Activated CD8-positive, alpha-beta memory T cell treated with anti-CD3 and anti-CD28 coated beads, Interleukin-2, amount 50 U/mL, for 4 hours (primary cell): ENCODE measurements at places on chromosomes 5 and 9.

DNA sequence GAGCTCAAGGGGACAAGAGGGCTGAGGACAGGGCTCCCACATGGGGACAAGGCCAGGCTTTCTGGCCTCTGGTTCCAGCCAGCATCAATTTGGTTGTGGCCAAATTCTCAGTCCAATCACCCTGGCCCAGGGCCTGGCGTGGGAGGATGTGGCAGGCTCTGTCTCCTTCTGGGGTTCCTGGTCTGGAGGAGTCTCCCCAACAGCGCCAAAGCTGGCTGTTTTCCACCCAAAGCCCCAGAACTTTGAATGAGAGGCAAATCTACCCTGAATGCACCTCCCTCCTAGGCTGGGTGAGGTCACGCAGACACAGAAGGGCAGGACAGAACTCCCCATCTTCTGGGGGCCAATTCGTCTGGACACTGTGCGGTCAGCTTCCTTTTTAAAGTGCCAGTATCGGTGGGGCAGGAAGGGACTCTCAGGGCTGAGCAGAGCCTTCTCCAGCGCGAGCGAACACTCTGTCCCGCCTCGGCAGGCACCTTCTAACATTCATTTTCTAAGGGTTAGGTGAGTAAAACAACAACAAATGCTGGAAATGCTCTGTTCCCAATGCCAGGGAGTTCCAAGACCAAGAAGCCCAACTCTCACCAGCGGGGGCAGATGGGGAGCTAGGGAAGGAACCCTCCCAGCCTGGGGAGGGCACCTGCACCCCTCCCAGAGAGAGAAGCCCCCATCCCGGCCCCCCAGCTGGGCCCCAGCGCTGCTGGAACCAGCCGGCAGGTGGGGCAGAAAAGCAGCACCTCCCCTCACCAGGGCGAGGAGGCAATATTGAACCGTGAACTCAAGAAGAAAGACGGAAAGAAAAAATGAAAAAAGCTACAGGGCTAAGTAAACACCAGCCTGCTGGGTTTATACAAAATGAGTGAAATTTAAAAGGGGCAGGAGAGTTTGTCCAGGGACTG, 3.7 kb upstream of the DPM2 start:
- no peak for DNase-seq

- no peak for DNase-seq
Observed at GRCh38 chr9:107337676-107338590, 54.9 kb downstream of the RAD23B start.

- no peak for DNase-seq
Observed at GRCh38 chr9:126522612-126523356, 90.9 kb upstream of the LMX1B start.

DNA sequence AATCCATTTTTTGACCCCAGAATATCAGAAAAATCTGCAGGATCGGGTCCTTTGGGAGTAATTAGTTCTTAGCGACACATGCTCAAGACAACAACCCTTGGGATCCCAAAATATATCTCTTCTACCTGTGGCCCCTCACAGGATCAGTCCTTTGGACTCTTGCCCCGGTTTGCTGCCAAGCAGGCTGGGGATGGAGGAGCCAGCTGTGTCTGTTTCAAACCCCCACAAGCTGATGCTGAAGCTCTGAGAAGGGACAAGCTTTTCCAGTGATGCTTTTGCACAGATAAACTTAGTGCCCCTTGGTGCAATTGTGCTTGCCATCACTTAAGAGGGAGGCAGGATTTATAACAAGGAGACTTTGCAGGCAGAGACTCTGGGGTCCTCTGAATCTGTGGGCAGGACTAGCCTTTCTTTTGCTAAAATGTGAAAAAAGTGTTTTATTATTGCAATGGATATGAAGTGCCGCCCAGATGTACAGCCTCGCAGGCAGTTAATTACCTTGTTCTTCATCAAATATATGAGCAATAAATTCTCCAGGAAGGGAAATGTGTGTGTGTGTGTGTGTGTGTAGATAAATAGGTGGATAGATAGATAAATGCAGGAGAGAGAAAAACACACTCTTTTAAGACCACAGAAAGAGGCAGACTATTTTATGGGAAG, 9.6 kb upstream of the LHX2 start:
- no peak for DNase-seq

DNA sequence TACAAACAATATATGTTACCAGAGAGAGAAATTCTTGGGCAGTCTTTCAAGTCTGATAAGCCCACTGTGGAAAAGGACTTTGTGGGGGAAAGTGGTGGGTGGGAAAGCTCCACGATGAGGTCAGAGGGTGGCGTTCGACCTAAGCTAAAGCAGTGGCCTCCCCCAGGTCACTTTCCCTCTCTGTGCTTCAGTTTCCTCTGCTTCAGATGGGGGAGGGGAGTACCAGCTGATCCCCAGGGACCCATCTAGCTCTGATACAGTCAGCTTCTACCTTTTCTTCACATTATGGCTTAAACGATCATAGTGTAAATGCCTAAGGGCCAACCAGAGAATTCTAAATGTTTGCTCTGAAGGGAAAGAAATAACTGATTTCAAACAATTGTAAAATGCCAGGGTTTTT, 36.6 kb upstream of the ARSB start:
- DNase-seq, result no peak

- no peak for DNase-seq
Observed at GRCh38 chr9:124975131-124975530, 34.2 kb upstream of the GOLGA1 start.
